GM12864 (cell line): ENCODE measurements at places on chromosomes 3 and 15.

GRCh38 chr15:63449731-63450130, 54.7 kb upstream of the USP3 start:
- DNase-seq, result no peak

DNA sequence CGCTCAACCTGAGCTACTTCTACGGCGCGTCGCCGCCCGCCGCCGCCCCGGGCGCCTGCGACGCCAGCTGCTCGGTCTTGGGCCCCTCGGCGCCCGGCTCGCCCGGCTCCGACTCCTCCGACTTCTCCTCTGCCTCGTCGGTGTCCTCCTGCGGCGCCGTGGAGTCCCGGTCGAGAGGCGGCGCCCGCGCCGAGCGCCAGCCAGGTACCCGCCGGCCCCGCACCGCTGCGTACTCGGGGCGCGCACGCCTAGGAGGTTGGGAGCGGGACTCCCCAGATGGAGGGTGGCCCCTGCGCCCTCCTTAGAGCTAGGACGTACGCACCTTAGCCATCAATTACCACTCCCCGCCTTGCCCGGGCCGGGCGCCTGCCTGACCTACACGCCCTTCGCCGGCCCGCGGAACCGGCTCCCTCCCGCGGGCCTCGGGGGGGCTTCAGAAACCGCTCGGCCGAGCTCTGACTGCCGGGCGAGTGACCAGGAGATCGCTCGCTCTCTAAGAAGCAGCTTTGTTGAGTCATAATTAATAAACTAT, 466 bp downstream of the NFKBIZ start:
- no peak for DNase-seq

DNA sequence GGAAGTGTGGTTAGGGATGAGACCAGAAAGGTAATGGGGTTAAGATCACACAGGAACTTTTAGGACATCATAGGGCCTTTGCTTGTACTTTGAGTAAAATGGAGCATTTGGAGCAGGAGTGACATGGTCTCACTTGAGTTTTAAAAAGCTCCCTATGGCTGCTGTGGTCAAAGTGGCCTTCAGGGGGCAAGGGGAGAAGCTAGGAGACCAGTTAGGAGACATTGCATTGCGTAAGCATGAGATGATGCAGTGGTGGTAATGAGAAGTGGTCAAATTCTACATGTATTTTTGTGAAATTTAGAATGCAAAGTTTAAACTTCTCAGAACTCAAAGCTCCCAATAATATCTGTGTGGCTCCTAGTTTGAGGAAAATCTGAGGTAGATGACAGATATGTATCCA, 27.9 kb downstream of the MED12L start:
- no peak for DNase-seq

DNA sequence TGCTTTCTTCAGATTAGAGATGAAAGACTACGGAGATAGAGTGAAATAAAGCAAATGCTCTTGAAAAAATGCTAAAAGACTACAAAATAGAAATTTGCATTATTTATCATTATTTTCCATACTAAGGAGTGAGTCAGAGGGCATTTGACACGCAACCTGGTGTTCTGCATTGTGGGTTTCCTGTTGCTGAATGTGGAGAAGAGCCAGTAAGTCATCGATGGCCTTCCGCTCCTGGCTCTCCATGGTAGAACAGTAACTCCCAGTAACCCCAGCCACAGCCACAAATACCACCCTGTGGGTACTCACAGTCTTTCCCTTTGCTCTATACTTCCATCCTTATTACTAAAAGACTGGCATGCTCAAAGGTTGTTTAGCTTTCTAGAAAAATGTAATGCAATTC, 61.5 kb downstream of the CGGBP1 start:
- no peak for DNase-seq

DNA sequence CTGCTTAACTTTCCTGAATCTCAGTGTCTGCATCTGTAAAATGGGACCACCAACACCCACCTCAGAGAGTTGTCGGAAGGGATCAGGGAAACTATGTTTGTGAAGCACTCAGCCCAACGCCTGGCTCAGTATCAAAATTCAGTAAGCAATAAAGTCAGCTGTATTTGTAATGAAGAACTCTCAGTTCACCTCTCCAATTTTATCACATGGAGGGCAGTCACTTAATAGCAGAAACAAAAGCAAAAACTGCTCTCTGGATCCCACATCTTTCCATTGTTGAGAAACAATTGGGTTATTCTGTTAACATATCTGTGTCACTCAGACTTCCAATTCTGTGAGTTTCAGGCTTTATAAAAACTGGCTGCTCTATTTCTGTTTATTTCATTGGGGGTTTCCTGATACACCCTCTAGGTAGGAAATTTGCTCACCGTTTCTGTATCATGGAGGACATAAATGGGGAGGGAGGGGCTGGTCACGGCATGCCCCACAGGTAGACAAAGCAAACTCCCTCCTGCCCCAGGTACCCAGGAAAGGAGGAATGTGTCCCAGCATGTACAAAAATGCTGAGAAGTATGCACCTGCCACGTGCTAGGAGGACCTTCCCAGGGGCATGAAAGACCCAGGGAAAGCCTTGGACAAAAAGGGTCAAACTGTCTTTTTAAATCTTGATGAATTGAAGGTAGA, 81.4 kb upstream of the LMOD3 start:
- no peak for DNase-seq

- peak; percentile 46 for DNase-seq
Observed at GRCh38 chr3:53650424-53650823, 156.0 kb downstream of the CACNA1D start.
